ENCODE measurements at places on chromosomes 12 and 14. TPM values are rescaled to one million over a fixed set of nuclear protein-coding genes. Genes with fewer than 3 reads are reported as not detected.

DNA sequence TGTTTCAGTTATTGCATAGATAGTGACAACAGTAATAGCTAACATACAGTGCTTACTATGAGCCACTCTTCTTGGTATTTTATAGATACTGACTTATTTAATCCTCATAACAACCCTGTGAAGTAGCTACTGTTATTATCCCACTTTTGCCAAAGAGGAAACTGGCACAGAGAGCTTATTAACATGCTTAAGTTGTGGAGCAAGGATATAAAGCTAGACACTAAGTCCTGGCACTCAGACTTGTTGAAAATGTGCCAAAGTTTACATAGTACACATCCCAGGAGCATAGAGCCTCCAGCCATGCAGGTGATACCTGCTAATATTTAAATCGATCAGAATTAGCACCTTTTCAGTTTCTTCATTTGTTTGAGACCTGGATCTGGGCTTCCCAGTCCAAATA, 41.8 kb downstream of the VEZT start:
- DNase-seq: no peak

GRCh38 chr12:102633981-102634605, 153.7 kb upstream of the IGF1 start:
- no peak for DNase-seq

DNA sequence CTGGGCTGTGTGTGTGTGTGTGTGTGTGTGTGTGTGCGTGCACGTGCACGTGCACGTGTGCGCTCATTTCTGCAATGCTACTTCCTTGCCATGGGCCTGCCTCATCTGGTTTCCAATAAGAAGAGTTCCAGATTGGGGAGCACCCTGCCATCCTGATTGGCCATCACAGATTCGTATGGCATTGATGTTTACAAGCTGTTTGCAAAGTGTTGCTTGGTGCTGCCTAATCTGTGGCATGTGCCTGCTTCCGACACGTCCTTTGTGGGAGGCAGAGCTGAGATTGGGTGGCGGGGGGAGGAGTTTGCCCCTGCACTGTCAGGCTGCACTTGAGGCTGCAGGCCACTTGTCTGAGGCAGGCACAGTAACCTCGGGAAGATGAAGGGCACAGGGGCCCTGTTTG, 39.2 kb downstream of the SAMD4A start:
- no peak for DNase-seq

Gene LRFN5
- 12.6 TPM for total RNA-seq

Gene KRT78
- not detected for total RNA-seq

Gene ADCY4
- total RNA-seq: 61.7 TPM

Gene PPP1R1A
- 1.1 TPM for total RNA-seq

- DNase-seq: no peak
These were observed 3.1 kb downstream of the DYNLL1 start for GRCh38 chr12:120498870-120499515.

DNA sequence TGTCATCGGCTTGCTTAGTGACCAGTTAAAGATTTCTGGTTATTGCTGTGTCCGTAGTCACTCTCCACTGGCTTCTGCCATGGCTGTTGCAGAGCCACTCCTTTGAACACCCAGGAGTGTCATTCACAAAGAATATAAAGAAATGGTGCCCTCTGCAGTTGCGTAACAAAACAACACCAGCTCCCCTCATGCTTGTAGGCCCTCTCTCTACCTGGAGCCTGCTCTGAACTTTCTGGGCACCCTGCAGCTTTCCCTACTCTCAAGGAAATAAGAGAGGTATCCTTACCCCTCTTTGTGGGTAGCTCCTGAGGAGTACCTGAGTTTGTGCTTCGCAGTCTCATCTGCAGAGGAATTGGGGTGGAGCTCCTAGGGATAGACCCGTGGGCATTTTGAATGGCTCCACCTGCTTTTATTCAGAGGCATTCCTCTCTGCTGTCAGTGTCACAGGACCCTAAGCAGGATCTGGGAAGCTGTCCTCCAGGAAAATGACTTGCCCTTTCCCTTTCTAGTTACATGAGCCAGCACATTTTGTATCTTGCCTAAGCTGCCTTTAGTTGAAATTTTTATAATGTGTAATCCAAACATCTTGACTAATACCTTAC, 97.2 kb upstream of the TMEM260 start:
- no peak for DNase-seq

DNA sequence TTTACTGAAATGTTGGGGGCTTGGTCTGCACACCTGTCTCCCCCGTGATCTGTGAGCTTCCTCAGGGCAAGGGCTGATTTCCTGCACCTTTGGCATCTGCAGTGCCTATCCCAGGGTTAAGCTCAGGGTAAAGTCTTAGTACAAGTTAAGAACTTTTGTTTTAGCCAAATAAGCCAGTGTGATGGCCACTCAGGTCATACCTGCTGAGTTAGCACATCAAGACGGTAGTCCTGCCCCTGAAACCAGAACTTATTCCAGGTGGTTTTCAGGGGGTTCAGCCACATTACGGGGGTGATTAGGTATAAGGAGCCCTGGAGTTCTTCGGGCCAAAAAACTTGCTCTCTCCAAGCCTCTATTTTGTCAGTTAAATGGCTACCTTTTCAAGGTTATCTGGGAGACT, 21.6 kb upstream of the CHST11 start:
- DNase-seq: no peak

Gene PLEKHD1
- 0.10 TPM for total RNA-seq

Gene OR10P1
- total RNA-seq: not detected

DNA sequence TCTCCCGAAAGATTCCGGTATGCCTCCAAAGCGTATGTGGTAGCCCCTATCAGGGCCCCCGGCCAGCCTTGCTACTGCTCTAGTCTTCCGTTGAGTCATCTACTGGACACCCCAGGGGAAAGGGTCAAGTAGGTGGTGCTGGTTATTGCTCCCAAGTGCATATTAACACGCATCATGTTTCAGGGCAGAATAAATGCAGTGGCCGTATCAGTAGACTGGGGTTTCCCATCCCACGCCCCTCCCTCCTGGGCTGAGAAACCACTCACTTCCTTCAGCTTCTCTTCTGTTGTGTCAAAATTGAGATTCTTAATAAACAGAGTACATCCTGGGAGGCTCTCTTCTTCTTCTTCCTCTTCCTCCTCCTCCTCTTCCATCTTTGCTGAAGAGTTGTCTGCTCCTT, 39.3 kb downstream of the RBM19 start:
- no peak for DNase-seq

GRCh38 chr14:63877550-63877939, 24.7 kb downstream of the SYNE2 start:
- no peak for DNase-seq

GRCh38 chr12:23093488-23093887, 468.5 kb downstream of the ETNK1 start:
- DNase-seq: no peak

Gene KLHL33
- total RNA-seq: 0.26 TPM

Gene P2RX2
- 0.36 TPM for total RNA-seq

Gene DMAC2L
- 31.0 TPM for total RNA-seq

- no peak for DNase-seq
These were observed 120.5 kb upstream of the DDHD1 start for GRCh38 chr14:53273671-53274072.

- no peak for DNase-seq
These were observed 37.6 kb downstream of the SINHCAF start for GRCh38 chr12:31288381-31288780.
